KBM-7 (cell line): ENCODE measurements at places on chromosomes 4 and X.

- no peak for DNase-seq
Measured at GRCh38 chr4:30962939-30963338, 242.8 kb downstream of the PCDH7 start.

GRCh38 chr4:74578329-74578728 lies 133.4 kb downstream of the AREG start:
- DNase-seq = no peak

GRCh38 chr4:100796332-100796731 lies 278.5 kb upstream of the EMCN start:
- DNase-seq = no peak

DNA sequence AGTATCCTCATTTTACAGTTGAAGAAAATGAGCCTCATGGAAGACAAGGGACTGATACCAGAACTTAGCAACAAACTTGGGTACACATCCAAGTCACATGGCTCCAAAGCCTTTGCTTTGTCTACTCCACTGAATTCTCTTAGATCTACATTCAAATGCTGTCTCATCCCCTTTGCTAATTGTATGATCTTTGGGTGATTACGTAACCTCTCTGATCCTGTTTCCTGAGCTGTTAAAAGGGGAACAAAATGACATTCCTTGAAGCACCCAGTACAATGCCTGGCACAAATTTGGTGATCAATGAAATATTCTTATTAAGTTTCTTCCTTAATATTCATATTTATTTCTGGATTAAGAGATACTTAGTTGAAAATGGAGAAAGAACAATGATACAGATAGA lies 5.9 kb upstream of the HPGD start:
- DNase-seq = peak; percentile 8

DNA sequence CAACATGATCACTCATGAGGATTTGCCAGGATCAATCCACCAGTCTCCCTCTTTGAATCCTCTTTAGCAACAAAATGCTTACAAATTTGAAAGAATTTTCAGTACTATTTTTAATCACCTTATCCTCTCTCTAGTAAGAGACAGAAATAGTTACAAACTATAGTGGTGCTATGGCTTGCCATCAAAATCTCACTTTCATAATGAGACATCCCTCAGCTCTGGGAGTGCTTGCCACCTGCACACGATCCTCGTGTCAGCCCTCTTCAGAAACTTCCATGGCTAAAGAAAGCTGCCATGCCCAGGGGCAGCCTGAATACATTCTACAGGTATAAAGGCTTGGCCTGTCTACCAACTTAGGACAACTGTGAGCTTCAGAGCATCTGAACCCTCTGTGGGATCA lies 5.1 kb upstream of the DHX15 start:
- DNase-seq = no peak
